ENCODE measurements at places on chromosomes 2 and 18.
A peak's percentile ranks its signal among the peaks of the same experiment; 100 is the strongest.

GRCh38 chr2:73075477-73076373 lies 4.2 kb upstream of the SFXN5 start:
- no peak for DNase-seq

- peak; percentile 20 for DNase-seq
Observed at GRCh38 chr2:131115752-131116151, 10.6 kb downstream of the PLEKHB2 start.

- no peak for DNase-seq
Observed at GRCh38 chr18:73352546-73352945, 484.8 kb upstream of the NETO1 start.

DNA sequence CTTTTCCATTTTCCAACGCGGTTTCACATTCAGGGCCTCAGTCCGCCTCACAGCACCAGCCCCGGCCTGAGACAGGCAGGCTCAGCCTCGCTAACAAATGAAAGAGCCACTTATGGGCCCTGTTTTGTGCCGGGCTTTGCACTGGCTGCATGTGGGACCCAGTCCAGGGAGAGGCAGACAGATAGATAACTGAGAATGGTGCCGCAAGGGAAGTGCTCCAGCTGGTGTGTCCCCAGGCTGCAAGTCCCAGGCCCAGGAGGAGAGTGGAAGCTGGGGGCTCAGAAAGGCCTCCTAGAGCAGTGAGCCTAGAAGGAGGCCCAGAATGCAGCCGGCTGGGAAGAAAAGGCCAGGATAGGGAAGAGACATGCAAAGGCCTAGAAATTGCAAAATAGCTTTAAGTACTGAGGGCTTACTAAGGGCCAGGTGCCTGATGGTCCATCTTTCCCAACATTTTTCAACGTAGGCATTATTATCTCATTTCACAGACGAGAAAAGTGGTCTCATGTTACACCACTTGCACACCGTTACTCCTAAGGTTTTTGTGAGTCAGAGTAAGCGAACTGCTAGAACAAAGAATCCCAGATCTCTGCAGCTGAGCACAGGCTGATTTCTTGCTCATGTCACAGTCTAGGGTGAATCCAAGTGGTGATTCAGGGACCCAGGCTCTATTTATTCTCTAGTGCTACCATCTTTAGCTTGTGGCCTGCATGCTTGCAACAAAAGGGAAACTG lies 26.0 kb downstream of the ADRA2B start:
- DNase-seq: no peak

DNA sequence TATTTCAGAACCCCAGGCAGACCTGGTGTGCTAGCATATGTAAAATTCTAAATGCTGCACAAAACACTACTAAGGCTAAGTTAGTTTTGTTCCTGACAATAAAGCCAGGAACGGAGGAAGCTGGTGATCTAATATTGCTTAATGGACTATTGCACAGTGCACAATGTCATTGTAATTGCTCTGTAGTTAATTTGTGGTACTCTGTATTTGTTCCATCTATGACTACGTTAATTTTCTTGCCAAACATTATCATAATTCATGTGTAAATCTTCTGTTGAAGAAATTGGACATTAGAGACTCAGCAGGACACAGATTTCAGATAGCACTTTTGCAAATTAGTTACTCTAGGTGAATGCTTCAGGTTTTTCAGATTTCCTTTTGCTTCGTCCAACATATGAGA lies 232.3 kb downstream of the RIT2 start:
- DNase-seq: no peak

DNA sequence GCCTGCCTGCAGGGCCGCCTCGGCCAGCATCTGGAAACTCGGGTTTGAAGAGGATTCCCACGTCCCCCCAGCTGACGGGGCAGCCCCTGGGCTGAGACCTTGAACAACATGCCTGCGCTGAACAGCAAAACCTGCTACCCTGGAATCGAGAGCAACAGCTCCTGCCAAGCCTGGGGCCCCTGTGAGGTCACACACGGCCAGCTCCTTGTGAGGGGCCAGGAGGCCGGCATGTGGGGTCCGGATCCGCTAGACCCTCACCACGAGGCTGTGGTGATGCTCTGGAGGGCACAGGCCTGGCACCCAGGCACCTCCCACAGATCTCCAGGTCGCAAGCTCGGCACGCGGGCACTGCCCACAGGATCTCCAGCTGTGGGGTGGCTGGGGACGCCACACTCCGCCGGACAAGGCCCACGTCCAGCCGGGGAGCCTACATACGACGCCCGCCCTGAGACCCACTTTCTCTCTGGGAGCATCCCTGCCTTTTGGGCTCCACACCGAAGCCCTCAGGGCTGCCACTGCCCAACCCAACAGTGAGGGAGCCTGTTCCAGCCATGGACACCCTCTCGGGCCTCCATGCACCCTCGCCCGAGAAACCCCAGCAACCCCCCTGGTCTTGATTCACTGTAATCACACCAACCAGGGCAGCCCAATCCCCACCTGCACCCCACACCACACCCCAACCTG lies 34.1 kb downstream of the SLC66A2 start:
- DNase-seq: no peak

DNA sequence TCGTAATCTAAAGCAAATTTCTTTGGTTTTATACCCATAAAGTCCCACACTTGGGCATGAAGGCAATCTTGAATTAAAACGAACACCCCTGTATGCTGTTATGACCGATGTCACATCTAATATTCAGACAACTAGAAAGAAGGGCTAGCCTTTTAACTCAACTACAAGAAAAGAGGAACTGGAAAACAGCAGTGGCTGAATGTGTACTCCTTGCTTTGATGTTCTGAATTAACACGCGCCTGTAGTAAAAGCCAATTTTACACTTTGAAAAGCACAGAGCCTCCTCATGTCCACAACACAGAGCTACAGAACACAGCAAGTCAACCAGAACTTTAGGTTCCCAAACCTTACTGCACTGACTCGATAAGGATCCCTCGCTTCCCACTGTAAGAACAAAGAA lies 147.6 kb downstream of the HDAC4 start:
- DNase-seq: no peak

GRCh38 chr2:19474128-19474527 lies 115.7 kb upstream of the OSR1 start:
- peak; percentile 72 for DNase-seq

DNA sequence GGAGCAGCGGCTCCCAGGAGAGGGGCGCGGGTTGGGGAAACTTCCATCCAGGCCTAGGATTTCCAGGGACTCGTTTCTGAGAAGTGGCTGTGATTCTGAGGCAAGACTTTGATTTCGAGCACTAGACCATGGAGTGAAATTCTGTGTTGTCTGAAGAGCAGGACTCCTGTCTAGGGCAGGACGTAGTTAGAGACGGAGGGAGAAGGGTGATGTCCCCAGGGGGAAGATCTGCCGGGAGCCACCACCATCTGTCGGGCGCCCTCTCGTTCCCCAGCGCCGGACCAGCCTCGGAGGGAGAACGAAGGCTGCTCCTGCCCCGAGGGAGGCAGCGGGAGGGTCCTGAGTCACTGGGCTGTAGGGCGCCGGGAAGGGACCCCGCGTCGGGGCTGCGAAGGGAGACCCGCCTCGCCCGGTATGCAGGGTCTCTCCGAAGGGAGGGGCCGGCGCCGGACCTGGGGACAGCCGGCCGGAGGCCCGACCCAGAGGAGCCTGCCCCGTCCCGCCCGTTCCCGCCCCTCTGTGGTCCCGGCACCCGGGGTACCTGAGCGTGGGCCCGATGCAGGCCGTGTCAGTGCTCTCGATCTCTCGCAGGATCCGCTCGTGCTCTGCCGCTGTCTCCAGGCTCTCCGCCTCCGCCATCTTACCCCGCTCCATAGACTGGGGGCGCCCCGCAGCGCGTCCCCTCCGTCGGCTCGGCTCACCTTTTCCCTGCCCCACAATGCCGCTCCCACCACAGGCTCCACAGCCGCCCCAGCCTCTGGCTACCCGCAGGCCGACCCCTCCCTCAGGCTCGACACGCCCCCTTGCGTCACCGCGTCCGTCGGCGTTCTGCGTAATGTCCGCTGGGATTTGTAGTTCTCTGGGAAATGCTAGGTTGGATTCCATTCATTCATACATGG lies at the start of gene EXOC6B:
Gene EXOC6B (minus strand): TSS at position 777 of the 899 bp plus-strand sequence.
- peak; percentile 88 for DNase-seq

GRCh38 chr2:44367591-44367990 lies 5.8 kb downstream of the CAMKMT start:
- peak; percentile 49 for DNase-seq

GRCh38 chr18:49019446-49020045 lies 68.8 kb upstream of the SMAD7 start:
- no peak for DNase-seq

DNA sequence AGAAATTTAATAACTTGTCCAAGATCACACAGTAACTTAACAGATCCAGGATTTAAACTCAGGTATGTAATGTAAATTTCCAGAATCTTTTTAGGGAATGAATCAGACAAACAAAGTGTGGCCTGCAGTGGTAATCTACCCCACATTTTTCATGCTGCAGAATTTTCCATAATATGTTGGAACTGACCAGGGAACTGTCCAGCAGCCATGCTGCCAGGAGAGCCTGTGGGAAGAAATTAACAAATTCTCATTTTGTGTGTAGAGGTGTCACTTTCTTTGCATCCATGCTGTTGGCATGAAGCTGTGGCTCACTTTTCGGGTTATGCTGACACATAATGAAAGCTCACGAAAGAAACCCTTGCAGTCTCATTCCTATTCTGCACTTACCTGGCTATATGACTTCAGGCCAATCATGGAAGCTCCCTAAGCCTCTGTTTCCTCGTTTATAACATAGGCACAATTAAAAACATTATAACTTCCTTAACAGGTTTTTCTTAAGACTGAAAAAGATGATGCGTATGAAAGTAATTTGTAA lies 54.7 kb downstream of the CDKL4 start:
- peak; percentile 70 for DNase-seq

GRCh38 chr2:59694176-59694575 lies 859.3 kb downstream of the BCL11A start:
- DNase-seq: no peak

- peak; percentile 52 for DNase-seq
Observed at GRCh38 chr18:24054130-24054529, 39.6 kb downstream of the TTC39C start.

GRCh38 chr18:76432274-76432755 lies 62.7 kb downstream of the ZNF516 start:
- DNase-seq: no peak

DNA sequence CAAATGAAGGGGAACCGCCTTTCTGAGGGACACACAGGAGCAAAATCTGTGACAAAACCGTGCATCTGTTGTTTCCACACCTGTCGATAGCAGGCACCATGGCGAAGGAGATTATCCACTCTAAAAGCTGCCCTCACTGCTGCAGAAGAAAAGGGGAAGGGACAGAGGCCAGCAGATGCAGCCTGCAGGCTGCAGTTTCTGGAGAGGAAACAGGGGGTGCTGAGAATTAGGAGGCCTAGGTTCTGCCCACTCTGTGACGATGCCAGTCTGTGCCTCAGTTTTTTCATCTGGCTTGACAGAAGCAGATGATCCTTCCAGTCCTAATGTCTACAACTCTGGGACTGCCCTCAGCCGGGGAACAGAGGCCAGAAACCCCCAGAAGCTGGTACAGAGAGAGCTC lies 17.7 kb downstream of the PAX8 start:
- DNase-seq: no peak

GRCh38 chr2:45705233-45705632 lies 53.8 kb downstream of the PRKCE start:
- no peak for DNase-seq

DNA sequence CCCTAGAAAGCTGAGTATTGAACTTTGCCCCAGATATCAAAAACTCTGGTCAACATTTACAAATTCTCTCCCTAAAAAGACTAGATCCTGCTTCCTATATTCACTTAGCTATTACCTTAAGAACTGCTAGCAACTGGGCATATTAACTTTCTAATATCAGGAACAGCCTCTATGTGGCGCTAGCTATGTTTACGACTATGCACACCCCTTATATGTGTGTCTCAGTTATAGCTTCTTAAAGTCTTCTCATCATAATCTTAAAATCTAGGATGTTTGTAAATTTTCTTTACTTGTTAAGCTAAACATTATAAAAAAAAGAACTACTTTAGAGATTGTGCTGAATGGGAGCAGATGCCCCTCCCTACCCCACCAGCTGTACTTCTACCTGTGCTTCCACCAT lies 1.7 kb upstream of the STAMBP start:
- DNase-seq: peak; percentile 33

DNA sequence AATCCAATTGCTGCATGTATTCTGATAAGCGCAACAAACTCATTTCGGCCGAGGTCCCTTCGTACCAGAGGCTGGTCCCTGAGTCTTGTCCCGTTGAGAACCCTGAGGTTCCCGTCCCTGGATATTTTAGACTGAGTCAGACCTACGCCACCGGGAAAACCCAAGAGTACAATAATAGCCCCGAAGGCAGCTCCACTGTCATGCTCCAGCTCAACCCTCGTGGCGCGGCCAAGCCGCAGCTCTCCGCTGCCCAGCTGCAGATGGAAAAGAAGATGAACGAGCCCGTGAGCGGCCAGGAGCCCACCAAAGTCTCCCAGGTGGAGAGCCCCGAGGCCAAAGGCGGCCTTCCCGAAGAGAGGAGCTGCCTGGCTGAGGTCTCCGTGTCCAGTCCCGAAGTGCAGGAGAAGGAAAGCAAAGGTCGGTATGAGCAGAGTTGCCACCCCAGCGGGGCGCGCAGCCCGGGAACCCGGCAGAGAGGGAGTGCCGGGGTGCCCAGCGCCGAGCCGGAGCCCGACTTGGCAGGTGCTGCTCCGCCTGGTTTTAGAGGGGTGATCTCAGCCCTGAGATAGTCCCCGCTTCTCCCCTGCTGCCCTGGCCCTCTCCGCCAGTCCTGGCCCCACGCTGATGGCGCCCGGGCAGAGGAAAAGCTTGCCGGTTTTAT lies 714 bp downstream of the HOXD10 start:
- no peak for DNase-seq

- DNase-seq: no peak
Observed at GRCh38 chr18:12474146-12474545, 66.4 kb downstream of the PRELID3A start.

GRCh38 chr18:5973099-5973498 lies 77.8 kb upstream of the TMEM200C start:
- no peak for DNase-seq

DNA sequence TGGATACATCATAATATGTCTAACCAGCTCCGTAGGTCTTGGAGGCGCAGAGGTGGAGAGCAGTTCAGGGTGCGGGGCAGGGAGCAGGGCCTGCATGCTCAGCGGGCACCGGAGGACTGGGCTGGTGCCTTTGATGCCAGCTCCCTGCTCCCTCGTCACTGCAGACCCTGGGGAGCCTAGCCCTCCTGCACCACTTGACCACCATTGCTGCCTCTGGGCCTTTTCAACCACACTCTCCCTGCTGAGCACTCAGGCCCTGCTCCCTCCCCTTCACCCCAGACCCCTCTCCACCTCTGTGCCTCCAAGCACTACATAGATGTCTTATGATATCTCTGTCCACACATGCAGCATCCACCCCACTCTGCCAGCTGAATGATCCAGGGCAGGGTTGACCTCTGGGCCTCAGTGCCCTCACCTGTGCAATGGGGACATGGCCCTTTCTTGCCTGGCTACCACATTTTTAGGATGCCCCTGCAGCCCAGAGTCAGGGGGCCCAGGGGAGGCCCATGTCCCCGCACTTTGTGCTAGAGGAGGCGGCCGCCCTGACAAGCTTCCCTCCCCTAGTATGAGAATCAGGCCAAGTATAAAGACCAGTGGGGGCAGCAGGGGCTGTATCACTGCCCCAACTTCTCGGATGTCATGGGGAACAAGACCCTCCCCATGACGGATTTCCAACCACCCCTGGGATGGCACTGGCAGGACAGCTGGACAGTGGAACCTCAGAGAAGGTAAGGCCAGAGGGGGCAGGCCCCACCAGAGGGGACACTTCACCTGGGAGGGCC lies 46.3 kb downstream of the FER1L5 start:
- no peak for DNase-seq

GRCh38 chr18:55863876-55864275 lies 275.9 kb upstream of the TCF4 start:
- DNase-seq: no peak

Measured in activated CD4-positive, alpha-beta T cell treated with anti-CD3 and anti-CD28 coated beads, Interleukin-2, Interleukin-4, amounts not matched to agents 100 ng/mL and 50 ng/mL, durations not matched to agents 16 hours and 8 hours (primary cell).